ENCODE measurements at places on chromosomes 3 and 15. TPM values are rescaled to one million over a fixed set of nuclear protein-coding genes. Genes with fewer than 3 reads are reported as not detected.

- H3K4me3 ChIP-seq, result peak overlapping the region; percentile 55
- H3K27me3 ChIP-seq, result peaks cover 75% of the 10 kb centered on the region
- no peaks in the 10 kb centered on the region for H3K36me3 ChIP-seq
- H3K4me1 ChIP-seq, result peaks cover 17% of the 10 kb centered on the region
- H3K27ac ChIP-seq, result no peak overlapping the region
Observed at GRCh38 chr3:172448661-172449465, 607 bp upstream of the GHSR start.

IMPG2 gene
- not detected for total RNA-seq

OXNAD1 gene
- total RNA-seq, result 34.2 TPM

POMGNT2 gene
- total RNA-seq, result 26.1 TPM

HCLS1 gene
- total RNA-seq, result 0.66 TPM

DNA sequence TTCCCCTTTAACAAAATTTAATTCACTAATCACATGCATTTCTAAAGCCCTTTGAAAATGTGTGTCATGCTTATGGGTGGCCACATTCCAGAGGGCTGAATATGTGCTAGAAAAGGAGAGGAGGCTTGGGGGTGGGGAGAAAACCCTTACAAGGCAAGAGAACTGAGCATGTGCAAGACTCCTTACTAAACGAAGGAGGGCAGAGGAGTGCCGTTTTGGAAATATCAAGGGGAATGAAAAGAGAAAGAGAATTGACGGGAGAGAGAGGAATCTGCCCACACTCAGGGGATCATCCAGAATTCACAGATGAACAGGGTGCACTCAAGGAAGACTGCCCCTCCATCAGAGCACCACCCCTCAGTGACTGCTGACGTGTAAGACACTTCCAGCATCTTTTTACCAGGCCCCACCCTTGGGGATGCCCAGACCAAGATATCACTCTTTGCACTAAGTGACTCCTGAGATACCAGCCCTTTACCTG, 37.9 kb upstream of the TSC22D2 start:
- H3K4me3 ChIP-seq, result no peak overlapping the region
- no peaks in the 10 kb centered on the region for H3K27me3 ChIP-seq
- H3K4me1 ChIP-seq, result peaks cover 19% of the 10 kb centered on the region
- H3K36me3 ChIP-seq, result no peaks in the 10 kb centered on the region
- DNase-seq, result peak; percentile 88

WDR72 gene
- 1.9 TPM for total RNA-seq

All from GM23338 (cell line).